Anterior cingulate cortex (tissue), 58 donors: ENCODE measurements at places on chromosomes 1 and 21.

- DNase-seq, result no peak
Observed at GRCh38 chr1:242239398-242239797, 240.5 kb upstream of the MAP1LC3C start.

DNA sequence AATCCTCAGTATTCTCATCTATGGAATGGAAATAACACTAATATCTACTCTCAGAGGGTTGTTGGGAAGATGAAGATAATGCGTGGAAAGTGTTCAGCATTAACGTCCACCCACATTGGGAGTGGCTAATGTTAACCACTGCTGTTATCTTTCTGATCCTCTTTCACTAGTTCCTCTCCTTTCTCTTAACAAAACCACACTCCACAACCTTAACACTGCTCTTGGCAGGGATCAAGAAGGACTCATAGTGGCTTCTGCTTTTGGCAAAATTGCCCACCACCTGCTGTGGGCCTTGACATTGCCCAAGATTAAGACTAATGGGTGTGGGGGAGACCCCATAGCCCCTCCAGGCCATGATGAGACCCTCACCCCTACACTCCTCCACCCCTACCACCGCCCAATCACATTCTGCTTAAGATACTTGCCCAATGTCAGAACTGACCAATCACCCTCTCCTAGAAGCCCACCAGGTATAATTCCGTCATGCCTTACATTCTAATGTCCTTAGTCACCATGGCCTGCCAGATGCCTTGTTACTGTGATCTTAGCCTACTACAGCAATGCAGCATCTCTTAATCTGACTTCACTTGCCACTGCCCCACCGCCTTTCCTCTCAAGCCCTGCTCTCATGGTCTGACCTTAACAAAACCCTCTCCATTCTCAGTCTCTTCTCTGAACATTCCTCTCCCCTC lies 27.1 kb downstream of the DHCR24 start:
- no peak for DNase-seq

DNA sequence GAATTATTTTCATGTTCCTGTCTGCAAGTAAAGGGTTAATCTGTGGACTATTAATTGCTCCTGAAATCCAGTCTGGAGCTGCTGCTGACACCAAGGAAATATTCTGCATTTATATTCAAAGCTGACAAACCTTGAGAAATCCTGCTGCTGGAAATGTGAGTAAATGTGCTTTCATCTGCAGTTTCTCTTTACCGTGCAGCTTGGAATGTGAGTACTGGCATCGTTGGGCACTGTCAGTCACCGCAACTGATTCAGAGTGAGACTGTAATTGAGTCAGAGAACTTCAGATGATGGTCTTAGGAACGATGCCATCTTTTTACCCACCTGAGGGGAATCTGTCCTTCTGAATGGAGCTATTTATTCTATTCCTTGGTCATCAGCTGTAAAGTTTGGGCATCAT lies 420.6 kb downstream of the SIPA1L2 start:
- no peak for DNase-seq

- DNase-seq, result no peak
Observed at GRCh38 chr1:178267646-178268094, 173.8 kb downstream of the RASAL2 start.

DNA sequence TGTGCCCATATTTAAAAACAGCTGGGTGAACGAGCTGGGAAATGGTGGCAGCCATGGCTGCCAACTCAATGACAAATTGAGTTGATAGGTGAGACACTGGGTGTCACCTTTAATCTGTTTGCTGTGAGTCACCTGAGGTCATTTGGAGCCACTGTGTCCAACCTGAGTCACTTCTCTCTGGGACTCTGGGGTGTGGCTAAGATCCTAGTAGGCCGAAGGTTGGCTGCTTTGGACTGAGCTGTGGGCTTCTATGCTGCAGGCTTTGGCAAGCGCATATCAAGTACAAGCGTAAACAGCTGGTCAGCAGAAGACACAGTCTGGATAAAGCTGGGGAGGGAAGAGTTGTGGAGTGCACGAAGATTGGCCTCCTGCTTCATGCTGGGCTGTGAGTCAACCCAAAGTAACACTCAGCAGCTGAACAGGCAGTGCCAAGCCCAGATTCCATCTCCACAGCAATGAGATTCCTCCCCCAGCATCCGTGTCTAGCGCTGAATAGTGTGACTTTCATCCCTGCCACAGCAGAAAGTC lies 24.0 kb downstream of the TEX35 start:
- peak; percentile 27 for DNase-seq

- no peak for DNase-seq
Observed at GRCh38 chr1:165896277-165896676, 68.9 kb downstream of the UCK2 start.

DNA sequence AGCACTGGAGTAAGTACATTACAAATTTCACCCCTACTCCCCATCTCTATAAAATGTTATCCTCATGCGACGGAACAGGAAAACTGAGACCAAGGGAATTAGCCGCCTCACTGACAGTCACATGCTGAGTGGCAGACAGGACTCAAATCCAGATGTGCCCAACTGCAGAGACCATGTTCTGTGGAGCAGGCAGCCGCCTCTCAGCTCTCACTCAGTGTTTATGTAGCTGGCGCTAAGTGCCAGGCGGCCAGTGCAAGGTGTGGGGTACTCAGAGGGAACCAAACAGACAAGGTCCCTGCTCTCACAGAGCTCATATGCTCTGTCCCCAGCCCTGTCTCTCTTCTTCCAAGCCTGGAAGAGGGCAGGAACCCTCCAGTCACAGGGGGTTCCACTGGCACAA lies 5.1 kb downstream of the CAPZB start:
- DNase-seq, result no peak

DNA sequence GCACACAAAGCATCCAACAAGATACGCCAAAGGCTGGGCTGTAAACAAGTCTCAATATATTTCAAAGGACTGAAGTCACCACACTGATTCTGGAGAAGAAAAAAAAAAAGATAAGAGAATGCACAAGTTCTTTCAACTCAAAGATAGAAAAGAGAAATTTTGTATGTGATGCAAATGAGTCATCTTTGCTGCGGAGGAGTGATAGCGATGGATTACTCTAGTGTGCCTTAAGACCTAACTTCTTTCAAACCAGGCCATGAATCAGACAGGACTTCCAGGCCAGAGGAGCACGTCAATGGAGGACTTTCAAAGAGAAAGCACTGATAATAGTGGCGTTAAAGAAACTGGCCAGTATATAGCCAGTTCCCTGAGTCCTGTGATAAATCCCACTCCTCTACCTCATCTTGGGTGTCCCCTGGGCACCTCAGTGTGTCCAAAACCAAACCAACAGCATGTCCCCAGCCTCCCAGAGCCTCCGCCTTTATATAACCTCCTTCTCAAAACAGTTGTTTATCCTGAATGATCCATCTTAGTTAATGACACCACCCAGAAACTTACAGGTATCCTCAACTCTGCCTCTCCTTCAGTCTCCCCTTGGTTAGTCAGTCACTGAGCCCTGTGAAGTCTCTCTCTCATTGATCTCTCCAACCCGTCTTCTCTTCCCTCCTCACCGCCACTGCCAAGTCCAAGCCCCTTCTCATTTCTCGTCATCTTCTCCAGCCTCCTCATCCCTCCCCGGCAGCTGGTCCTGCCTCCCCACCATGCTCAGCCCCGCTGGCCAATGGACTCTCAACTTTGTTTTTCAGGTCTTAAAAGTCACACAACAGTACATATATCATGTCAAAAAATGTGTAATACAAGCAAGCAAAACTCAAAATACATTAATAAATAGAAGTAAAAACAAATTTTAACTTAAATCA lies 47.2 kb upstream of the IFFO2 start:
- no peak for DNase-seq

GRCh38 chr21:32484706-32485380 lies 72.3 kb downstream of the EVA1C start:
- DNase-seq, result peak; percentile 33

DNA sequence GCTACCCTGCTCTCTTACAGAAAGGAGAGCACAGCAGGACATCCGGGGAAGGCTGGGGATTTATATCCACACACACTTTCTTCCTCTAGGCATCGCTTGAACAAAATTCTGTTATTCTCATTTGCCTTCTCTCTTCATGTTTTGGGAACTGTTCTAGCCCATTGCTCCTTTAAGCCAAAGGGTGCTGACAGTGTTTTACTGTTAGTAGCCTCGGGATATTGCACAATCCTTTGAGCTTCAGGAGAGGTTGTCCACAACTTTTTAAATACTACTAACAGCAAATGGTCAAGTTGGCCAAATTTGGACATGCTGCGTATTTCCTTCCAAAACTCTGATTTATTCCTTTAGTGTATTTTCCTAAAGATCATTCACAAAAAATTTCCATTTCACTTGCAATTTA lies 579.2 kb upstream of the RGS18 start:
- DNase-seq, result no peak

- no peak for DNase-seq
Observed at GRCh38 chr1:70717656-70718055, 306.6 kb downstream of the CTH start.

DNA sequence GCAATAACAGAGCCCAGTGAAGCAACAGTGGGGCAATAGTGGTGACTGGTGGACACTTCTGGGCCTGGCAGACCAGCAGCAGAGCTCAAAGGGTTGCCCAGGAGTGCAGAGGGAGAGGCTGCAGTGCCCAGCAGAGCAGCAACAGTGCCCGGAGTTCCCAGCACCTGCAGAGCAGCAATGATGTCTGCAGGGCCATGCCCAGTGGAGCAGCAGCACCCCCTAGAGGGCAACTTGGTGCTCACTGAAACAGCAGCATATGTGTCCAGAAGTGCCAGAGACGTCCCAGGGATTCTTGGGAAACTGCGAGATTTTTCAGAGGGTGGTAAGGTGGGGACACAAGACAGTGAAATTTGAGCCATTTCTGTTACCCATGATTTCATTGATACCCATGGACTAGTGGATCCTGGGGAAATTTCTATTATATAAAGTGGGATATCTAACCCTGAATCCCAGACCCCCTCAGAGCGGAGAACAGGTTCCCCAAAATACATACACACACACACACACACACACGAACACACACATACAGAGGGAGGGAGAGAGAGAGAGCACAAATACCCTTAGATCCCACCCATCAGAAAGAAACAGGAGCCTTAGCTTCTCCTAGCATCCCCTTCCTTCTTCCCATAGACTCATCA lies 156.9 kb upstream of the GJB5 start:
- DNase-seq, result no peak

DNA sequence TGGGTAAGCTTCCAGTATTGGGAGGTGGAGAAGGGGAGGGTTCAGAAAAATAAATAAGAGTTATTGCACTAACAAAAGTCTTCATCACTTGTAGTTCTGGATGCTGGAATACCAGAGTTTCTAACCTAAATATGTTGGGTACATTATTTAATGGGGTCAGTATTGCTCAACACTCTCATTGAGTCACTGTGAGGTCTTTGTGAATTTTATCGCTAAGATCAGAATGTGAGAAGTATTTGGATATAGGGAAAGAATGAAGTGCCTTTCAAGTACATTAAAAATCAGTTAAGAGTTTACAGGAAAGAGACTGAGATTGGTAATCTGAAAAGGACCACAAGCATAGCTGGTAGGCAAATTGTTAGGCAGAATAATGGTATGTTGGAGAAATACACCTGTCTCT lies 8.8 kb downstream of the SNRPE start:
- no peak for DNase-seq

DNA sequence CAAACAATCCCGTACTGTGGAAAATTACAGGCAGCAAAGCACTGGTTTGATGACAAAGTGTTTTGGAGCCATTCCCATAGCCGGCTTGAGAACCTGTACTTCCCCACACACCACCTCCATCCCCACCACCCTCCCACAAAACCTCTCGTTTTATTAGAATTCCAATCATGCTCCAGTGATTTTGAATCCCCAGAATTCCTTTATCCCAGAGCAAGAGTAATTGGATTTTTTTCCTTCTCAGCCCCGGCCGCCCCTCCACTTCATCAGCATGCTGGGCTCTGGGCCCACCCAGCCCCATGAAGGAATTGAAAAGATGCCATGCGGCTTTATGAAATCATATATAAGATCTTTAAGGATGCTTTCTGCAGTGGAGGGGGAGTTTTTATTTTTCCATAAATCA lies 136.6 kb downstream of the OMA1 start:
- no peak for DNase-seq

DNA sequence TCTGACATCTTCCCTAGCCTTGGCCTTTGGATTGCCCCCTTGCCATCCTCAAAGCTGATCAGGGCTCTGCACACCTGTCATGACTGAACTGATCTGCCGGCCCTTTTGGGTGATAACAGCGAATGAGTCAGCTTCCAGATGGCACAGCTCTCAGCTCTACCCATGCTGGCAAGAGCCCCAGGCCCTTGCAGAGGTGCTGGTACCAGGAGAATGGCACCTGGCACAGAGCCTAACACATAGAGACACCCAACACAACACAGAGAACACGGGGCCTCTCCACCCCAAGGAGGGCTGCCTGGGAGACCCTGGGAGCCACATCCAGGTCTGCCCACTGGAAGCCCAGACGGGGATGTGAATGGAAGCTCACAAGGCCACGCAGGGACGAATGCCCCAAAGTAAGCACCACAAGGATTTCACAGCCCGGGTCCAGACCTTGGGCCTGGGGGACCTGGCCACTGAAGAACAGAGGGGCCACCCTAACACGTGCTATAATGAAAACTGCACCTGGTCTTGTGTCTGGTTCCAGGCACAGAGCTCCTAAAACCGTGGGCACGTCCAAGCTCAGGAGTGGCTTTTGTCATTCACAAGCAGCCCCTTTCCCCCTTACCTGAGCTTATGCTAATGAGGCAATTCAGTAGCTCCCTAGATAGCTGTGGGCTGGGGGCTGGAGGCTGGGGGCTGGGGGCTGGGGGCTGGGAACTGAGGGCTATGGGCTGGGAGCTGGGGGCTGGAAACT lies 160.5 kb downstream of the NPHP4 start:
- no peak for DNase-seq

- no peak for DNase-seq
Observed at GRCh38 chr1:44380666-44381177, 24.3 kb upstream of the RNF220 start.

GRCh38 chr1:244111027-244111426 lies 59.9 kb downstream of the ZBTB18 start:
- DNase-seq, result no peak

- DNase-seq, result no peak
Observed at GRCh38 chr1:32870615-32871363, at the start of gene FNDC5. FNDC5 (minus strand) TSS chr1:32870912.

DNA sequence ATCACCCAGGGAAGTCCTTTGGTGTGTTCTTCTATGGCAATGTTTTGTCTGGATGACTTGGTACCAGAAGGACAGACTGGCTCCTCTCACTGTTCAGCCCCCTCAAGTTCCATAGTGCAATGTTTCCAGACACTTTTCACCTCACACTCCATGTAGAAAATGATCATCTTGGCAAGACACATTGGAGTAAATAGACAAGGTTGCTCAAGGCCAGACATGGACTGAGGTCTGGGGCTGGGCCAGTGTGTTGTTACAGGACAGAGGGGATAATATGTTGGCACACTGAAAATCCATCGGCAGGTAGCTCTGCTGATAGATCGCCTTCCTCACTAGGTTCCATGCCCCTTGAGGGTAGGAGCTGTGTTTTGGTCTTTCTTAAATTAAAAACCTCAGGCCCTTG lies 51.5 kb downstream of the C1orf21 start:
- DNase-seq, result no peak

- DNase-seq, result no peak
Observed at GRCh38 chr21:21039624-21040170, 41.5 kb downstream of the NCAM2 start.

- DNase-seq, result no peak
Observed at GRCh38 chr1:212920896-212921295, 29.4 kb upstream of the VASH2 start.

- no peak for DNase-seq
Observed at GRCh38 chr1:37701051-37701450, 8.7 kb downstream of the CDCA8 start.
